Mesendoderm (in vitro differentiated cells): ENCODE measurements at places on chromosomes 7 and 10.

GRCh38 chr10:132224343-132225072, 37.8 kb downstream of the DPYSL4 start:
- DNase-seq = no peak

GRCh38 chr7:127908430-127909258, 122.6 kb downstream of the LRRC4 start:
- DNase-seq = no peak

GRCh38 chr7:111239437-111239836, 148.5 kb downstream of the LRRN3 start:
- DNase-seq = no peak

DNA sequence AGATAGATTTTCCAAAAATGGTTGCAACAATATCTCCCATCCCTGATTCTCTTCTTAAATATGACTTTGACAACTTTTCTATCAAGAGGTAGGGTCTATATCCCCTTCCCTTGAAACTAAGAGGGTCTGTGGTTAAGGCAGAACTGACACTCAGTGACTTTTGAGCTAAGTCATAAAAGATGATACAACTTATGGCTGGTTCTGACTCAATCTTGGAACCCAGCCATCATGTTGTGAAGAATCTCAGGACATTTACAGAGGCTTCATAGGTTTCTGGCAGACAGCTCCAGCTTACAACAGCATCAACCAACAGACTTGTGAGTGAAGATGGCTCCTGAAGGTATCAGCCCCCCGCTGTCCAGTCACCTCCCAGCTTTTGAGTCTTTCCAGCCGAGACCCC, 203.5 kb downstream of the RNLS start:
- DNase-seq = no peak

GRCh38 chr7:91614431-91614830, 266.1 kb downstream of the MTERF1 start:
- no peak for DNase-seq

DNA sequence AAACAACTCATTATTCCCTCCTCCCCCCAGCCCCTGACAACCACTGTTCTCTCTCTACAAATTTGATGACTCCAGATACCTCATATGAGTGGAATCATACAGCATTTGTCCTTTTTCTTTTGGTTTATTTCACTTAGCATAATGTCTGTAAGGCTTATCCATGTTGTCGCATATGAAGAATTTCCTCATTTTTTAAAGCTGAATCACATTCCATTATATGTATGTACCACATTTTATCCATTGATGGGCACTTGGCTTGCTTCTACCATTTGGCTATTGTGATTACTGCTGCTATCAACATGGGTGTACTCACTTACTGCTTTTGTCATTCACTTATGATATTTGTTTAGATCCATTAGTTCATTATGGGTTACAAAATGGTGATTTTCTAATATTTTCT, 112.8 kb downstream of the BUB3 start:
- no peak for DNase-seq

DNA sequence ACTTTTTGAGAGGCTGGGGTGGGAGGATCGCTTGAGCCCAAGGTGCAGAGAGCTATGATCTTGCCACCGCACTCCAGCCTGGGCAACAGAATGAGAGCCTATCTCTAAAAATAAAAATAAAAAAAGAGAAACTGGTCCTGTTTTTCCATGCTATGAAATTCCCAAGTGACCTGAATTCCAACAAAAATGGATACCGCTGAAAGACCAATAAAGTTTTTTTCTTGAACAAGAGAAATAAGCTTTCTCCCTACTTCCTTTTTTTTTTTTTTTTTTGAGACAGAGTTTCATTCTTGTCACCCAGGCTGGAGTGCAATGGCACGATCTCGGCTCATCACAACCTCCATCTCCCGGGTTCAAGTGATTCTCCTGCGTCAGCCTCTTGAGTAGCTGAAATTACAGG, 12.5 kb upstream of the SEPHS1 start:
- DNase-seq = no peak

DNA sequence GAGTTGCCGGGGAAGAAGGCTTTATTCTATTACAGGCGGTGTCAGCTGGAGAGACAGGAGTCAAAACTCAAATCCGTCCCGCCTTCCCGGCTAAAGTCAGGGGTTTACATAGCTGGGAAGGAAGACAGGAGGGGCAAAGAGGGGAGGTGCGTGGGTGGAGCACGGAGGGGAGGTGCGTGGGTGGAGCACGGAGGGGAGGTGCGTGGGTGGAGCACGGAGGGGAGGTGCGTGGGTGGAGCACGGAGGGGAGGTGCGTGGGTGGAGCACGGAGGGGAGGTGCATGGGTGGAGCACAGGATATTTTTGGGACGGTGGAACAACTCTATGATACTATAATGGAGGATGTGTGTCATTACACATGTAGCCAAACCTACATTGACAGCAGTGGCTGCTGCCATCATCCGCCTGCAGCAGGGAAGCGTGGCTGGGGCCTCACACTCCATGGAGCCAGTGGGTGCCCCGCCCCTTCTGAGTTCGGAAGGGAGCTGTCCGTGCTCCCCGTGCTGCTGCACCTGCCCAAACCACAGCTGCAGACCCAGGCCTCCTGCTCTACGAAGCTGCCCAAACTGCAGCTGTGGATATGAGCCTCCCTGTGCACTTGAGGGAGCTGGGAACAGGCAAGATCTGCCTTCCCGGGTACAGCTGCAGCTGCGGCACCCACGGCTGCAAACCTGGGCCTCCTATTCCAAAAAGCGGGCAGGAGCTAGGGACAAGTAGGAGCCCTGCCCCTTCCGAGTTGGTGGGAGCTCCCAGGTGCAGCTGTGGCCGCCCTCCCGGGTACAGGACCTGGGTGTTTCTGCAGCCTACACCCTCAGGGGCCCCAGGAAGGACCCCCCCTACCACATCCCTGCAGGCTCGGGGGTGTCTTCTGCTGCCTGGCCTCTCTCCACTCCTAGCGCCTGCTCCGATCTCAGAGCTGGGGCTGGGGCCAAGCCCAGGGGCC, 119.4 kb downstream of the DYNC2I1 start:
- DNase-seq = peak; percentile 30

GRCh38 chr7:148804343-148805235, 79.5 kb downstream of the EZH2 start:
- no peak for DNase-seq

GRCh38 chr7:3332308-3332707, 31.3 kb downstream of the SDK1 start:
- no peak for DNase-seq

- DNase-seq = no peak
Measured at GRCh38 chr10:80187465-80188409, 17.6 kb downstream of the ANXA11 start.

- DNase-seq = peak; percentile 40
Measured at GRCh38 chr7:155190688-155191087, 107.0 kb upstream of the INSIG1 start.

DNA sequence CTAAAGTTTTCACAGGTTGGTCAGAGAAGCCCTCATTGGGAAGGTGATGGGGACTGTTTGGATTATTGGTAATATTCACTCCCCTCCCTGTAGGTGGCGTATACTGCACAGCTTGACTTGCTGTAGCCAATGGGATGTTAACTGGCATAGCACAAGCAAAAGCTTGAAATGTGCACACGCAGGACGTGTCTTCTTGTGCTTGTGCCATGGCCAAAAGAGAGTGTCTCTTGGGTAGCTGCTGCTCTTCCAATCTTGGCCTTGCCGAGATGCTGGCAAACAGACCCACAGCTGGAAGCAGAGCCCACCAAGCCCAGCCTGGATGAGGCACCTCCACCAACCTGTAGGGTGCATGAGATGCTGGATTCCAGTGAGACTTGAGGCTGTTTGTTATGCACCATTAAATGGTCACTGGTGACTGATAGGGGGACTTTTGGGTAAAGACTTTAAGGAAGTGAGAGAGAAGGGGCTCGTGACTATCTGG, 266.0 kb downstream of the GRID1 start:
- DNase-seq = peak; percentile 62

DNA sequence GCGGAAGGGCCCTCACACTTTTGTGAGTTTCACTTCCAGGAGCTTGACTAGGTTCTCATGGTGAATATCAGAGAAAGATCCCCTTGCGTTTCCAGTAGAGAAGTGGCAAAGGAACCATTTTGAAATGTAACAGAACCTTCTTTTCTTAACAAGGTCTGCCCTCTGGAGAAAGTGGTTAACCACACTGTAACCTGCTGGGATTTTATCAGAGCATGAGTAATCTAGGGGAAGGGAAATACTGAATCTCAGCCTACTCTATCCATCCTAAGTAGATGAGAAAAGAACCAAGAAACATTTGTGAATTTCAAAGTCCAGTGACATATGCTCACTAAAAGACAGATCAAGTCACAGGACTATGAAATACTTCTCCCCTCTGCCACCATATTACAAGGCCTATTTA, 235.5 kb downstream of the ZEB1 start:
- DNase-seq = no peak

- DNase-seq = no peak
Measured at GRCh38 chr7:28078036-28078901, 102.3 kb downstream of the JAZF1 start.

DNA sequence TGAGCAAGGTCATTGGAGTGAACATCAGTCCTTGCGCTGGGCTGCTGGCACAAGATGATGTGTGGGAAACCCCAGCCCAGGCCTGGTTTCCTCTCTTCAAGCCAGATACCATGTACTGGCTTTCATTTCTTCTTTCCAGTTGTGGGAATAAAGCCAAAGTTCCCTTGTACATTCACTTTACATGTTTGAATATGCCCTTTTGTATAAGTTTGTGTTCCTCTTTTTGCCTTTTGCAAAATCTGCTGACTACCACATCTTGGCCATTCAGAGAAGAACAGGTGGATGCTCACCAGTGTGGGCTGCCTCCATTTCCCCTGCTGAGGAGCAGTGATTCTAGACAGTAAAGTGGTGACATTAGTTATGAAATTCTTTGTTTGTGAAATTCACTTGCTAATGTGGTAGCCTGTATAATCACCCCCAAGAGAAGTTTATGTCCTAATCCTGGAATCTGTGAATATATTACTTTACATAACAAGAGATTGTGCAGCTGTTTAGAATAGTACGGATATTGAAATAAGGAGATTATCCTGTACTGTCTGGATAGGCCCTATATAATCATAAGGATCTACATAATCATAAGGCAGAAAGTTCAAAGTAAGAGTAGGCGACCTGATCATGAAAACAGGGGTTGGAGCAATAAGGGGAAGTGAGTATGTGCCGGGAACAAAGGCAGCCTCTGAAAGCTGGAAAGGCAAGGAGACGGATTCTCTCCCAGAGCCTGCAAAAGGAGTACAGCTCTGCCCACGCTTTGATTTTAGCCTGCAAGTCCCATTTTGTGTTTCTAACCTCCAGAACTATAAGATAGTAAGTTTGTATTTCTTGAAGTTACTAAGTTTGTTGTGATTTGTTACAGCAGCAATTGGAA, 18.8 kb upstream of the AOAH start:
- DNase-seq = no peak

GRCh38 chr7:155506854-155507337, 39.5 kb downstream of the CNPY1 start:
- peak; percentile 83 for DNase-seq

GRCh38 chr7:55189878-55190436, 171.1 kb downstream of the EGFR start:
- DNase-seq = no peak

- DNase-seq = no peak
Measured at GRCh38 chr10:30822693-30823465, 193.3 kb upstream of the LYZL2 start.

- DNase-seq = no peak
Measured at GRCh38 chr7:136130511-136131303, 153.5 kb upstream of the MTPN start.

GRCh38 chr7:74202841-74203556, 6.8 kb upstream of the LAT2 start:
- peak; percentile 68 for DNase-seq

DNA sequence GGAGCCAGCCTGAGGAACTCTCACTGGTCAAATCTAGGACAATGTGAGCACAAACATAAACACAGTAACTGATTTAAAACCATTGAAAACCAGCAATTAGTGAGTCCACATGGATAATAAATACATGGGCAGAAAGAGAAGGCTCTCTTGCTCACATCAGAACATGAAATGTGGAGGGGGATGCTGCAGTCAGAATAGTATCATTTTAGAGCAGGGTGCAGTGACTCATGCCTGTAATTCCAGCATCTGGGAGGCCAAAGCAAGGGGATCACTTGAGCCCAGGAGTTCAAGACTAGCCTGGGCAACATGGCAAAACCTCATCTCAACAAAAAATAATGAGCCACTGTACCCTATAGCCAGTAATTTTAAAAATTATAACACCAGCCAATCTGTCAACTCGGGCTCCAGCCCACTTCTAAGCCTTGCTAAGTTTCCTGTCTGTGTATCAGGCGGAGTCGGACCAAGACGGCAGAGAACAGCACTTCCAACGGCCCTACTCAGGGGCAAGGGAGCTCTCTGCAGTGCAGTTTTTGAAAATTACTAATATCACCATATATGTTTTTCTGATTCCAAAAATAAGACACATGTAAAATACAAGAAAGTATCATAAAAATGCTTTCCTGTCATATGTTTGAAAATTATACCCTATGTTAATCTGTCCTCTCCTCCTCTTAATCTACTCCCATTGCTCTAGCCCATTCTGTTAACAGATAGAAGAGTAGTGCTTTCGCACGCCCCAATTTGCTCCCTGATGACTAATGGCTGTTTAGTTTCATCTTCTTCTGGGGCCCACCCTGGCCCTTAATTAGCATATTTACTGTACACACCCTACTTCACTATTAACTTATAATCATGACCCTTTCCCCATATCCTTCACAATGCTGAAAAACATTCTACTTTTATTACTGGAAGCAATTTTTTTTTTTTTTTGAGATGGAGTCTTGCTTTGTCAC, 17.1 kb downstream of the URGCP start:
- DNase-seq = no peak

- no peak for DNase-seq
Measured at GRCh38 chr7:43303740-43304241, 191.3 kb downstream of the HECW1 start.
